ENCODE measurements at places on chromosomes 1 and 21.

DNA sequence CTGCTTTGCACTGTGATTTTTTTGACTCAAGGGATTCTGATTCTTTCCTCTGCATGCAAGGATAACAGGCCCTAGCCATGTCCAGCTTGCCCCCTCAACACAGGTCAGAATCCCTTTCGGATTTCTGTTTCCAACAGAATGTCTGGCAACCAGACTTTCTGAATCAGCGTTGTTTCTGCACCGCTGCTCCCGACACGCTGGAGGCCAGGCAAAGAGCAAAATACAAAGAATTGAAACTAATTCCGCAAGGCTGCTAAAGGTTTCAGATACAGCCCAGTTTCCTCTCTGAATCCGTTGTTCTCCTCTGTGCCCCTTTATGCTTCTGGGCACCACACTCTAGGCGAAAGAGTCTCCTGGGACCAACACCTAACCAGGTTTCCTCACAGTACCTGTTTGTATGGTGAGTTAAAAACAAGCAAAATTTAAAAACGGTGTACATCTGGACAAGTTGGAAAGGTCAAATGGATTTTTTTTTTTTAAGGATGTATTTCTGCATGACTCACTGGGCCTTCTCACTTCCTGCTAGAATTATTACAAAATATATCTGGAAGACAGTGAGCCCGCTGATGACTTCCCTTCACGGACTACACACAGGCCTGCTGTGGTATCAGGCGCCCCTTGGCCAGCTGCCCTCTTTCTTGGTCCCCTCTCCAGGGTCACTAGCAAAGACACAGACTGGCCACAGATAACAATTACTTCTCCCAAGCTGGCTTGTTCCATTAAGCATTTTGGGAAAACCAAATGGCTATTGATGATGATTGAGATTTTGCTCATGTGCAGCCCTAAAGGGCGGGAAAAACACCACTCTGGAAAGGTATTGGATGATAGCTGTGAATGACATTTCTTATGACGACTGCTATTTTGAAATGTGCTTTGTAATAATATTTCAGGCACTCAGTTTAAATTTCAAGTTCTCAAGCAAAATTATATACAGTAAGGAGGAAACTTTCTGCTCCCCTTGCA, 118.3 kb downstream of the TGFB2 start:
- DNase-seq = no peak

- DNase-seq = no peak
Observed at GRCh38 chr1:14800500-14801076, 202.1 kb downstream of the KAZN start.

DNA sequence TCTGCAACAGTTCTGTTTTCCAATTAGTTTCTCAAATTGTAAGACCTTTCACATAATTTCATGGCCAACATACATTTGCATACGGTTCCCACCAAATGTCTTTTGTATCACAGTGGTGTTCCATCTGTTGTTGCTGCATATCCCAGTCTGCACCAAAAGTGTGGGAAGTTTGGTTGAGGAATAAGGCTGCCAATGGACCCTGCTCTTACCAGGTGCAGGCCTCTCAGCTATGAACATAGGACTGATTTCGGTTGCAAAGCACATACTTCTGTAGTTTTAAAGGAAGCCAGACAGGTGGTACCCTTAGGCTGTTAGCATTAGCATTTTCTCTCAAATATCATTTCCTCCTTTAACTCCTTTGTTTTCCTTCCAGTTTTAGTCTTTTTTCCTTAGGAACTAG, 33.8 kb downstream of the ADGRL4 start:
- DNase-seq = no peak

DNA sequence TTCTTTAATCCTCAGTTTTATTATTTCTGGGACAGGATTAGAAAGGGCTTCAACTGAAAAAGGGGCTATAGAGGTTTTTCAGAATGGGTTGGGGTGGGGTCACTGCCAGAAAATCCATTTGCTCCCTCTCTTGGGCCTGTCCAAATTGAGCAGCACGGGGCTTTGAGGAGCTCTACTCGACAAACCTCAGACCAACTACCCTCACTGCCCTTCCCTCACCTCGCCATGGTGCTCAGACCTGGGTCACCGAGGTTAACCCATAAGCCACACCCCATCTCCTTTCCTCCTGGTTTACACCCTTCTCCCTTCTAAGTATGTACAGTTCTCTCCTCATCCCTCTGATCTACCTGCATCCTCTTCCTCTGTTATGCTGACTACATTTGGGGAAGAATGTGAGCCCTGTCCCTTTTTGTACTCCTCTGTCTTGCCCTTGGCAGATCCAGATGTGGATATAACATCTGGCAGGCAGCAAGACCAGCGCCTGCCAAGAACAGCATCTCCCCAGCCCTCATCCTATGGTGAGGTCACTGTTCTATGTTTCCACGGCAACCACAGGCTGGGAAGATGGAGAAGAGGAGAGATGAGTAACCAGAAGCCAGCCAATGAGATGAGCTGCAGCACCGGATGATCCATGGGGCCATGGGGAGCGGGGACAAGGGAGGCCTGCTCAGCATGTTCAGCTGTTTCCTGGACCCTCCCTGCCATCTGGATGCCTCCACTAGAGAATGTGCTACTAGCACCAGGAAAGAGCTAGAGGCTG, 3.7 kb upstream of the FABP3 start:
- no peak for DNase-seq

DNA sequence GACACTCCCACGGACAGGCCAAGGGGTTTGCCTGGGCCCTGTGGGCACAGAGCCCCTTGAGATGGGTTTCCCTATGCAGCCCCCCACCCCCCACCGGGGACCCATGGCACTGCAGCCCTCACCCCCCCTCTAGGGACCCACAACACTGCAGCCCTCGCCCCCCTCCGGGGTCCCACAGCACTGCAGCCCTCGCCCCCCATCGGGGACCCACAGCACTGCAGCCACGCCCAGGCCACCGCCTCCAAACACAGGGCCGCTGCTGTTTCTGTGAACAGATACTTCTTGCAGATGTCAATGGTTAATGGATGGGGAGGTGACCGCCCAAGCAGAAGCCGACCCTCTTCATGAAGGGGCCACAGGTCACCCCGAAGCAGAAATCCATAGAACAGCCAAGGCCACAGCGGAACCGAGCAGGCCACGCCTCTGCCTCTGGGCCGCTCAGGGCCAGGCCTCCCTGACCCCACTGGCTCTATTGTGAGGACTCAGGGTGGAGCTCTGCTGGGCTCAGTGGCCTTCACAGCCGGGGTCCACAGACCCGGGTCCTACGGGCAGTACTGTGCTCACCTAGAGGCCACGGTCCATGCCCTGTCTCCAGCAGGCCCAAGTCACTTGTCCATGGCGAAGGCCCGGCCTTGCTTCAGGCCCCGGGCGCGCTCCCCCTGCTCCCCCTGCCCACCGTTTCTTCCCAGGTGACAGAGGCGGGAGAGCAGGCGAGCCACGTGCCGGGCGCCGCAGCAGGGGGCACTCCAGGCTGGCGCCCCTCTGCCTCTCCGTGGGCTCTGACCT, 4.1 kb upstream of the POFUT2 start:
- no peak for DNase-seq

GRCh38 chr1:53740621-53741105, 1.7 kb upstream of the GLIS1 start:
- no peak for DNase-seq

GRCh38 chr1:230839173-230839572, 29.1 kb downstream of the C1orf198 start:
- DNase-seq = no peak

- no peak for DNase-seq
Observed at GRCh38 chr1:18481921-18482701, 1.4 kb downstream of the KLHDC7A start.

DNA sequence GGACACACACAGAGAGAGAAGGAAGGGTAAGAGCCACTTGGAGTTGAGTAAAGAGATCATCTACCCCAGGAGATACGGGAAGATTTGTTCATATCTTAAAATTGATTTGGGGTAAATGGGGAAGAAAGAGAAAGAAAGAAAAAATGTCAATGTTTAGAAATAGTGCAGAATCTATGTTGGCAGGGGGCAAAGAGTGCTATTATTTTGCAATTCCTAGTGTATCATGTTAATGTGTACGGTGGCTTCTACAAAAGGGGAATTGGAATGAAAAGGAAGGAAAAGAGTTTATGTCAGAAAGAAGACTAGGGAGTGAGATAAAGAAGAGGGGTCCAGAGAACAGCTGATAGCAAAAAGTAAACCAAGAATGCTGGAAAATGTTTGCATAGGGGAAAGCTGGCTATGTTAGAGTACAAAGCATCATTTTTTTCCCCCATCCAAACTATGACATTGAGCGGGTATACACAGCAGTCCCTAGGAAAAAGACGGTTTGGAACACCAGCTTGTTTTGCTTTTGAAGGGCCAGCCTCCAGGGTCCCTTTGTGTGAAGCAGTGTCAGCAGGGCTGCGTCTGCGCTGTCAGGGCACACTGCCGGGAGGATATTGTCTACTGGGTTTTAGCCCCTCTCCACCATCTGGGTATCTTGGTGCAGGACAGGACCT, 10.8 kb downstream of the LRRC8D start:
- no peak for DNase-seq

DNA sequence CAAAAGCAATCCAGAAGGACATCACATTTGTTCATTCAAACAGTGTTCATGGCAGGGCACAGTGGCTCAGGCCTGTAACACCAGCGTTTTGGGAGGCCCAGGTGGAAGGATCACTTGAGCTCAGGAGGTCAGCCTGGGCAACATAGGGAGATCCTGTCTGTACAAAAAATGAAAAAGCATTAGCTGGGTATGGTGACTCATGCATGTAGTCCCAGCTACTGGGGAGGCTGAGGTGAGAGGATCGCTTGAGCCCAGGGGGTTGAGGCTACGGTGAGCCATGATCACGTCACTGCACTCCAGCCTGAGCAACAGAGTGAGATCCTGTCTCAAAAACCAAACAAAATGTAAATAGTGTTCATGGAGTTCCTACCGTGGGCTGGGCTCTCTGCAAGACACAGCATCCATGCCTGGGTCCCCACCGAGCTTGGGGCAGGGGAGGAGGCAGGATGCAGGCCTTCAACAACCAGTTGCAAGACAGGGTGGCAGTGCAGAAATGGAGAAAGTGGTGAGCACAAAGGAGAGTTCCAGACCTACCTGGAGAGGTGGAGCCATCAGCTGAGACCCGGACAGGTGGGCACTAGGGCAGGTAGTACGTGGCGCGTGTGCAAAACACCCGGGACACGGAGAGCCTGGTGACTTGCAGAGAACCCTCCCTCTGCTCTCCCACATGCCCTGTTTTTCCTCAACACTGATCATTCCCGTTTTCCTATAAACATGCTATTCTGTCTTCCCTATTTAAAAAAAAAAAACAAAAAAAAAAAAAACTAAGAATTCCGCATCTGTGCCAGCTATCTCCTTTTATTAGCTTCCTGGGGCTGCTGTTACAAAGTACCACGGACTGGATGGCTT, 138.9 kb downstream of the TOMM20 start:
- no peak for DNase-seq

DNA sequence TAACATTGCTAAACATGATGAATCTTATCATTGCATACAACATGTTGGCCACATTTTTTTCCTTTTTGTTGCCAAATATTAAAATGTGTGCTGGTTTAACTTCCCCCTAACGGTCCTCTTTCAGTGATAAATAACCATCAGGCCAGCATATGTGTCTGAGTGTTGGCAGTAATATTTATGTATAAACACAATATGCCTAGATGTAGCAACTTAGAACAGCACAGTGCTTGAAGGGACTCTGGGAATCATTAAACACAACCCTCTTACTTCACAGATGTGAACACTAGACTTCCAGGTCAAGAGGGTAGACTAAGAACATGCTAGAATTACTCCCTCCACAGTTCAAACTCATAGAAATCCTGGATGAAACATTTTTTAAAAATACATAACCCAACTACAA, 581.8 kb downstream of the PLPP3 start:
- no peak for DNase-seq

DNA sequence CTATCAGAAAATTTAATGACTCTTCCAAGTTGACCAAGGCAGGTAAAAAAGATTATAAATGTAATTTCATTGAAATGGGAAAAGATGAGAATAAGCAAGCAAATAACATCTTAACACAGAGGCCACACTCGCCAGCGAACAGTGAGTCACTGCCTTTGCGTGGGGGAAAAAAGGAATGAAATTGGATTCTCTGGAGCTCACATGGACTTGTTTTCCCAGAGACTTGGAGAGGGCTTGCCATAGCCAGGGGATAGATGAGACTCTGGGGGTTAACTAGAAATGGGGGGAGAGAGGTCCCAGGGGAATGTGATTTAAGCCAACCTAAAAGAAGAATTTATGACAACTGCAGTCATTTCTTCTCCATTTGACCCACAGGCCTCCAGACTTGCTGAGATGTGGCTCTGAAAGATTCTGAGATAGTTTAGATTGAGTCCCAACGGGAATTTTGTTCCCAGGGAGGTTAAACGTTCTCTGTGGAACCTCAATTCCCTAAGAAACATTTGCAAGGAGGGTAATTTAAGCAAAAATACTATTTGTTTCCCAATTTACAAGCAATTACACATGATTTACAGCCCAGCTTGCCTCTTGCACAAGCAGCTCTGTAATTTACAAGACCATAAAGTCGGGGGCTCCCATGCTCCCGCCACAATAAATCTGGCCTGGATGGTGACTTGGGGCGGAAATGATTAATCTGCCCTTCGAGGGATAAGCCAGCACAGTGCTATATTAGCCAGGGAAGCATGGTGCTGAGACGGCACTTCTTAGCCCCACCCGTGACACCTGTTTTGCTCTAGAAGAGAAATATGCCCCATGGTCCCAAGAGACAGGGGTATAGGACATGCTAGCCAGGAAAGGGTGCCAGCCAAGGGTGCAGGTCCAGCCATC, 68.8 kb downstream of the GRIK3 start:
- DNase-seq = no peak

DNA sequence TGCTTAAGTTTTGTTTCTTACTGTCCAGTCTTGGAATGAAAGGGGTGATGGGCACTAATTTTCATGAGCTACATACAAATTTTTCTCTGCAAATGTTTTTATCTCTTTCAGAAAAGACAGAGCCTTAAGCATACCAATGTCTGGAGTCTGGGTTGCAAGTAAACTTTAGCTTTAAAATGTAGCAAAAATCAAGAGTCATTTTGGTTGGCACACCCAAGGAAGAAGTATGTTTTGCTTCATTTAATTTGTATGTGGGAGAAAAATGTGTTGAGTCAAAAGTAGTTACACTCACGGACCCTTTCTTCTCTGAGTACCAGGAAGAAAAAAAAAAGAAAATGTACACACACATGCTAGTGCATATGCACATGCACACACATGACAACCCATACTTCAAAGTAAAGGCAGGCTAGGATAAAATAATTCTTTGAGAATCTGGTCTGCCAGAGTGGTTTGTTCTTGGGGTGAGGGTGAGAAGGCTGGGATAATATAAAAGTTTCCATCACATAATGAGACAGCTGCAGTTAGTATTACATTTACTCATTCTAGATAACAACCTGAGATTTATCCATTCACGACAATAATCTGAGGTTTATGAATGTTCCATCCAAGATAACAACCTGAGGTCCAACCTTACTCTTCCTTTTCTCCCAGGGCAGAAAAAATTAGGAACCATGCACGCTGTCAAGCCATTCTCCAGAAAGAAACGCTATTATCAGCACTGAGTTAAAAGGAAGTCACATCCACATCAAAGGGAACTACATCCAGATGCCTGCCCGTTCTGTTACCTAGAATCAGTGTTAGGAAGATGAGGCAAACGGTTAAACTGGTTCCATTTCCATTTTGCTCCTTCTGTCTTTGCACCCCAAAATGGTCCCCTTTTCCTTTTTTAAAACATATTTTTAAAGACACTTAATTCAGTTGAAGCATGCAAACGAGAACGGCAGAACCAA, 9.3 kb downstream of the DPYD start:
- no peak for DNase-seq

All from activated naive CD4-positive, alpha-beta T cell treated with Interleukin-2 at 50 U/mL for 16 hours (primary cell).